ENCODE measurements at places on chromosomes 6 and 20.

GRCh38 chr6:32794510-32794909 lies 22.3 kb downstream of the HLA-DOB start:
- no peak for DNase-seq

GRCh38 chr6:28734443-28734959 lies 189.3 kb downstream of the TRIM27 start:
- no peak for DNase-seq

GRCh38 chr6:141451181-141451510 lies 681.6 kb upstream of the GJE1 start:
- no peak for DNase-seq

GRCh38 chr6:56902641-56903464 lies 52.1 kb upstream of the BEND6 start:
- DNase-seq: peak; percentile 69

- DNase-seq: no peak
These were observed 134.3 kb downstream of the KIF6 start for GRCh38 chr6:39590871-39591393.

- DNase-seq: no peak
These were observed 26.4 kb upstream of the SLC9A8 start for GRCh38 chr20:49786196-49786595.

GRCh38 chr6:7268362-7268761 lies 44.6 kb downstream of the SSR1 start:
- DNase-seq: no peak

DNA sequence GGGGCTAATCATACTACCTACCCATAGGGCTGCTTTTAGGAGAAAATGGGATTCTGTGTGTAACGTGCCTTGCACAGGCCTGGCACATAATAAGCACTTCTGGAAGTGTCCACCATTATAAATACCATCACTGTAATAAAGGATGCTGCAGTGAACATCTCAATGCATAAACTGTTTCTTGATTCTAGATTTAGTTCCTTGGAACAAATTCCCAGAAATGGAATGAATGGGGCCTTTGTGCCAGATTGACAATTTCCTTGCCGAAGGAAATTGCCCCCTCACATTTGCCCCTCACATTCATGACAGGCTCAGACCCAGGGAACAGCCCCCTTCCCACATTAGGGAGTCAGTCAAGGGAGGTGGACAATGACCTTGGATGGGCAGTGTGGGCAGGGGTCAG lies 29.2 kb downstream of the BPIFB4 start:
- no peak for DNase-seq

- no peak for DNase-seq
These were observed 13.5 kb upstream of the MAFB start for GRCh38 chr20:40702504-40702903.

All from fibroblast of skin of right biceps (primary cell).